ENCODE measurements at places on chromosomes 13 and 19. TPM values are rescaled to one million over a fixed set of nuclear protein-coding genes. Genes with fewer than 3 reads are reported as not detected.

- DNase-seq, result peak; percentile 82
Observed at GRCh38 chr19:11130824-11131455, 24.6 kb downstream of the SPC24 start.

DNA sequence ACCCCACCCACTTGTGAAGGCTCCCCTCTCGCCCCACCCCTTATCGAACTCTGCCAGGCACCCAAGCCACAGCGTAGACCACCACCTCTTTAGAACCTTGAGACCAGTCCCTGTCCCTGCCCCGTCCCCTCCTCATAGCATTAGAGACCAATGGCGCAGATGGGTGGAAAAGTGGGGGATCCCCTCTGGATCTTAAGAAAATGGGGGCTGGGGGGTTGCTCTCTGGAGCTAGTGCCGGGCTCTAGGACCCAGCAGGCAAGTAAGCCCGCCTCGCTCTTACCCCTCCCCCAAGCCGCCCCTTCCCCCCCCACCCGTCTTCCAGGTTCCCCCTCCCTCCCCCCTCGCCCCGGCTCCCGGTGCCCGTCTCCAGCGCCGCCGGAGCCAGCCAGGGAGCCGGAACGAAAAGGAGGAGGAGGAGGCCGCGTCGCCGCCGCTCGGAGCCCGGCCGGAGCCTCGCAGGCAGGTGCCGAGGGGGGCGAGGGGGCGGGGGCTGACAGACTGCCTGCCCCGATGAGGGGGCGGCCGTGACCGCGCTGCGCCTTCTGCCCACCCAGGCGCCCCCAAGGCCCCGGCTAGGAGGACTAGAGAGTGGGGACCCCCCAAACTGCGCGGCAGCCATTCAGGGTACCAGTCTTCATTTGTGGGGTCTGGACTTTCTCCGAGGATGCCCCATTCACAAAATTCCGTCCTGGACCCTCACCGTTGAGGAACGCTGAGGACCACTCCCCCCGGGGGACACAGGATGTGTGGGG is at the start of gene SPRED3:
Gene SPRED3, plus strand, starts transcription at position 349 of the 752 bp plus-strand sequence. CDS start 1,606 bp downstream, outside the sequence.
- DNase-seq, result no peak

- peak; percentile 43 for DNase-seq
Observed at GRCh38 chr19:6518145-6518911, 12.5 kb upstream of the TNFSF9 start.

GRCh38 chr13:77323858-77324257 is 3.0 kb downstream of the MYCBP2 start:
- no peak for DNase-seq

DNA sequence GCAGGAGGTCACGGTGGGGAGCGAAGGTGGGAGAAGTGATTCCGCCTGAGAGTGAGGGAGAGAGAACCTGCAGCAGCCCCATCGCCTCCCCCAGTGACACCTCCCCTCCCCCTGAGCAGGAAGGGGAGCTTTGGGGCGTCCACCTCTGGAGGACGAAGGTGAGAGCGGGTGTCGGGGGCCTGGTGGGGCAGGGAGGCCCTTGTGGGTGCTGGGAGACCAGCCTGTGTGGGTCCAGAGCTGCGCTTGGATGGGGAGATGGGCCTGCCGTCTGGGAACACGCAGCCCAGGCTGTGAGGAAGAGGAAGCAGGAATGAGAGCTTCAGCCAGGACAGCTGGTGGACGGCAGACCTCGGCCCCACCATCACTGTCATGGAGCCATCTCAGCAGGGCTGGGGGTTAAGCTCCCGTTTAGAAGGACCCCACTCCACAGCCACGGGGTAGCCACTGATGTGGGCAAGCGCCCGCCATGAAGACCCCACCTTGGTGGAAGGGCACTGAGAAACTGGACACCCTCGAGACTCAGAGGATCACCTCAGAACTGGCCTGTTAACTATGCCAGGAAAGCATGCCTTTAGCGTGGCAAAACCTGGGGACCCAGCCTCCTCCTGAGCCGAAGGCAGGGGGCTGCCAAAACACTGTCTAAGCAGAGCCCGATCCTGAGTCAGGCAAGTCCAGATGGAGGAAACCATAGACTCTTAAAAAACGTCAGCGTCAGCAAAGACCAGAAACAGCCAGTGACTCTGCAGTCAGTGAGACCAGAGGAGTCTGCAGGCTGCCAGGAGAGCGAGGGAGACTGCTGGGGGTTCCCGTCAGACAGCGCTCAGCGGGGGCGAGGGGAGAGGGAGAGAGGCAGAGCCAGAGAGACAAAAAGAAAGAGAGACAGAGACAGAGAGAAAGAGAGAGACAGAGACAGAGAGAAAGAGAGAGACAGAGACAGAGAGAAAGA is 6.4 kb upstream of the PROZ start:
- DNase-seq, result peak; percentile 54

GRCh38 chr19:5455367-5456129 is at the start of gene ZNRF4:
ZNRF4 (plus strand) TSS chr19:5455417; CDS start chr19:5455492, 75 bp downstream.
- no peak for DNase-seq

GRCh38 chr19:29311191-29311790 is 98.3 kb upstream of the UQCRFS1 start:
- DNase-seq, result no peak

DNA sequence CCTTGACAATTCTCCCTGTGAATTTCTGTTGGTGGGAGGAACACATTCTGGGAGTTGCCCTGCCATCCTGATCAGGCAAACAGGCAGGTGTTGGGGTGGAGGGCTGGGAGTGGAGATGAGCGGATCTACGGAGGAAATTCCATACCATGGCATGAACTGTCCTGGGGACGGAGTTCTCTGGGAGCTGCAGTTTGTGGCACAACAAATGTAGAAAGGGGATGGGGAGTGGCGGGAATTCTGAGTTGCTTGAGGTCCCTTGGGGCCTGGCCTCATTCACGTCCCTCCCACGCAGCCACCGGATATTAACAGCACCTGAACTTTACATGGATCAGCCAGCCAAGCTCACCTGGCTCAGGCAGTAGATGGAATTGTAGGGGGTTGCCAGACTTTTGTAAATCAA is 70.0 kb downstream of the CHST8 start:
- no peak for DNase-seq

DNA sequence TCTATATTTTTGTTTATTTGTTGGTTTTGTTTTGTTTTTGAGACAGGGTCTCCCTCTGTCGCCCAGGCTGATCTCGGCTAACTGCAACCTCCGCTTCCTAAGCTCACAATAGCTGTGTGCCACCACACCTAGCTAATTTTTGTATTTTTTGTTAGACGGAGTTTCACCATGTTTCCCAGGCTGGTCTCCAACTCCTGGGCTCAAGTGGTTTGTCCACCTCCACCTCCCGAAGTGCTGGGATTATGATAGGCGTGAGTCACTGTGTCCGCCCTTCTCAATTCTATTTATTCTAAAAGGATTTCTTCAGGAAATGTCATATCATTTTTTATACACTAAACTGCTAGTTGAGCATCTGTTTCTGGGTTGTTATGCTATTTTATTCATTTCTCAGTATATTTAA is 1206.0 kb downstream of the OLFM4 start:
- DNase-seq, result no peak

DNA sequence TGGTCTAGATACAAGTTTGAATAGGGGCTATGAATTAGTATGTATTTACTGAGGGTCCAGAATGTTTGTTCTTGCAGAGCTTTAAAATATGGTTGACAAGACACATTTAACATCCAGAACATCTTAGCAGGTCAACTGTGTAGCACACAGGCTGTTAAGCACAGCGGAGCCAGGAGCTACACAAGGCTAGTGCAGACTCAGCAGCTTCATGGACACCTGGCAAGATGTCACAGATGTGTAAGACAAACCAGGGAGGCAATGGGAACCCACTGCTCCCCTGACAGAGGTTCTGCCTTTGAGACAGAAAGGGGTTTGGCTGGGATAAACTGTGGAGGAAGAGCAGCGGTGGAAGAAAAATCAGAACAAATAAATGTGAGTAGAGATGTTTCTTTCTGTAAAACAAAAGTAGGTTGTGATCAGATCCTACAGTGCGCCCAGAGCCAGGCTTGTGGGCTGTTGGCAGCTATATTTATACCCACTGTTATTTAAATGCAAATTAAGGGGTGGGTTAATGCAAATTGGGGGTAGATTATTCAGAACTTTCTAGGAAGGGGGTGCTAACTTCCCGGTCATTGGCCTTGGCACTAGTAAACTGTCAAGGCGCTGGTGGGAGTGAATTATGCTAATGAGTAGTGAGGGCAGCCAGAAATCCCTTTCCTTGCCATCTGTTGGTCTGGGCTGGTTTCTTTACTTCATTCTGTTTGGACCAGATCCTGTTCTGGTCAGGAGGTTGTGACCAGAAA is 33.0 kb downstream of the MIPEP start:
- no peak for DNase-seq

Gene PSG1
- total RNA-seq, result not detected

Gene GGN
- 0.51 TPM for total RNA-seq

Gene ATP7B
- 1.4 TPM for total RNA-seq

Gene ZNF296
- 3.1 TPM for total RNA-seq

Gene MARCHF2
- total RNA-seq, result 10.1 TPM

Data from activated CD4-positive, alpha-beta T cell treated with anti-CD3 and anti-CD28 coated beads for 36 hours (primary cell).